ENCODE measurements at places on chromosomes 4 and X. TPM values are rescaled to one million over a fixed set of nuclear protein-coding genes. Genes with fewer than 3 reads are reported as not detected.

The CLDN2 gene
- total RNA-seq = 0.49 TPM

The SH3D19 gene
- total RNA-seq = 59.9 TPM

The SPP1 gene
- total RNA-seq = 189 TPM

The TRIML2 gene
- total RNA-seq = not detected

The PCYT1B gene
- total RNA-seq = 30.8 TPM

The NKAP gene
- total RNA-seq = 11.0 TPM

The WDR17 gene
- 37.8 TPM for total RNA-seq

The LDB2 gene
- 108 TPM for total RNA-seq

The NPY2R gene
- total RNA-seq = 1.3 TPM

The FAM53A gene
- 4.1 TPM for total RNA-seq

The FGF13 gene
- total RNA-seq = 42.1 TPM

The MAOB gene
- 4.5 TPM for total RNA-seq

The RNF175 gene
- 9.8 TPM for total RNA-seq

The ATP11C gene
- 38.6 TPM for total RNA-seq

The LRBA gene
- 126 TPM for total RNA-seq

The ARHGAP36 gene
- 2.4 TPM for total RNA-seq

The YIPF7 gene
- 0.44 TPM for total RNA-seq

The PCDH11X gene
- total RNA-seq = 23.6 TPM

The NDST3 gene
- total RNA-seq = 8.2 TPM

The FTHL17 gene
- total RNA-seq = not detected

The FGA gene
- not detected for total RNA-seq

The BBS12 gene
- total RNA-seq = 13.9 TPM

The ANXA3 gene
- total RNA-seq = 16.8 TPM

The ODAM gene
- total RNA-seq = not detected

The ETDA gene
- total RNA-seq = not detected

The DMD gene
- total RNA-seq = 132 TPM

The CTAG1B gene
- not detected for total RNA-seq

The TXLNG gene
- 19.8 TPM for total RNA-seq

The MYL5 gene
- 18.5 TPM for total RNA-seq

The HPGDS gene
- 1.3 TPM for total RNA-seq

The PSAPL1 gene
- 0.05 TPM for total RNA-seq

The HERC5 gene
- total RNA-seq = 4.2 TPM

The TECRL gene
- 1.2 TPM for total RNA-seq

The SSX1 gene
- total RNA-seq = not detected

The CXCR3 gene
- total RNA-seq = not detected

The CENPI gene
- total RNA-seq = 8.2 TPM

The SATL1 gene
- total RNA-seq = 0.82 TPM

The SERTM2 gene
- 2.4 TPM for total RNA-seq

The NUDT10 gene
- total RNA-seq = 13.7 TPM

The ARX gene
- 0.55 TPM for total RNA-seq

The MSANTD1 gene
- total RNA-seq = 1.3 TPM

The PABPC5 gene
- 8.4 TPM for total RNA-seq

The MAGEC2 gene
- total RNA-seq = not detected

The PAGE2 gene
- total RNA-seq = not detected

The PLP1 gene
- 123 TPM for total RNA-seq

The VCX3A gene
- not detected for total RNA-seq

The IQCM gene
- not detected for total RNA-seq

The LCORL gene
- 204 TPM for total RNA-seq

The KIT gene
- total RNA-seq = 87.7 TPM

The RTL9 gene
- 1.2 TPM for total RNA-seq

The RHOXF1 gene
- total RNA-seq = not detected

The STS gene
- 7.8 TPM for total RNA-seq
